A673 (cell line): ENCODE measurements at places on chromosomes 4 and X. TPM values are rescaled to one million over a fixed set of nuclear protein-coding genes. Genes with fewer than 3 reads are reported as not detected.

Gene TLR3
- 1.8 and 2.5 TPM in 2 replicates for total RNA-seq

Gene ADH1A
- not detected in 2 replicates for total RNA-seq

Gene CT55
- not detected in 2 replicates for total RNA-seq

Gene CLTRN
- 0.26 TPM in 1 of 2 replicates, not detected in the other for total RNA-seq

Gene ARMCX2
- 53.9 and 58.8 TPM in 2 replicates for total RNA-seq
